Smooth muscle cell of trachea (primary cell): ENCODE measurements at places on chromosomes 5 and 9. TPM values are rescaled to one million over a fixed set of nuclear protein-coding genes. Genes with fewer than 3 reads are reported as not detected.

Gene GLDC
- 0.50 and 0.58 TPM in 2 replicates for total RNA-seq

Gene HMMR
- 3.1 and 61.5 TPM in 2 replicates for total RNA-seq

Gene PCDHAC2
- total RNA-seq: under 0.01 TPM in 1 of 2 replicates, not detected in the other

Gene SPINK6
- total RNA-seq: not detected in 2 replicates

Gene PTGR1
- total RNA-seq: 139 and 161 TPM in 2 replicates

Gene RNF208
- 0.15 and 0.50 TPM in 2 replicates for total RNA-seq

Gene ZNF474
- total RNA-seq: 0.33 TPM in 1 of 2 replicates, not detected in the other

Gene SLC6A18
- total RNA-seq: not detected in 2 replicates

Gene ANKRD34B
- total RNA-seq: not detected in 2 replicates

Gene MAP1B
- 133 and 421 TPM in 2 replicates for total RNA-seq

Gene ADRB2
- 1.3 and 2.2 TPM in 2 replicates for total RNA-seq

Gene HNRNPA0
- 8.4 and 9.9 TPM in 2 replicates for total RNA-seq

Gene PRR16
- total RNA-seq: 5.8 and 9.3 TPM in 2 replicates

Gene RMRP
- 6,137 and 10,606 TPM in 2 replicates for total RNA-seq

Gene KIF4B
- total RNA-seq: 0.15 and 0.17 TPM in 2 replicates
